ENCODE measurements at places on chromosomes 12 and 14.

DNA sequence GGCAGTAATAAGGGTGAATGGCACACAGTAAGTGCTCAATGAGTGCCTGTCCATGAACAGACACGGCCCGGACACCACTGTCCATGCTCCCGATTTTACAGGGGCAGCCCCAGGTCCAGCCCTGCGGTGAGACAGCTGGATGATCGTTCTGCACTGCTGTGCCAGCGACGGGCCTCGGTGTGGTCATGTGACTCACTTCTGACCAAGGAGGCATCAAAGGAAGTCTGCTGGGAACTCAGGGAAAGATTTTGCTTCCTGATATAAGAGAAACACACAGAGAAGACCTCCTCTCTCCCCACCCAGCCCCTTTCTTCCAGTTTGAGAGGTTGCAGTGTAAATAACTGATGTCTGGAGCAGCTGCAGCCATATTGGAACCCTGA lies 126.6 kb downstream of the SCARB1 start:
- DNase-seq: peak; percentile 71

DNA sequence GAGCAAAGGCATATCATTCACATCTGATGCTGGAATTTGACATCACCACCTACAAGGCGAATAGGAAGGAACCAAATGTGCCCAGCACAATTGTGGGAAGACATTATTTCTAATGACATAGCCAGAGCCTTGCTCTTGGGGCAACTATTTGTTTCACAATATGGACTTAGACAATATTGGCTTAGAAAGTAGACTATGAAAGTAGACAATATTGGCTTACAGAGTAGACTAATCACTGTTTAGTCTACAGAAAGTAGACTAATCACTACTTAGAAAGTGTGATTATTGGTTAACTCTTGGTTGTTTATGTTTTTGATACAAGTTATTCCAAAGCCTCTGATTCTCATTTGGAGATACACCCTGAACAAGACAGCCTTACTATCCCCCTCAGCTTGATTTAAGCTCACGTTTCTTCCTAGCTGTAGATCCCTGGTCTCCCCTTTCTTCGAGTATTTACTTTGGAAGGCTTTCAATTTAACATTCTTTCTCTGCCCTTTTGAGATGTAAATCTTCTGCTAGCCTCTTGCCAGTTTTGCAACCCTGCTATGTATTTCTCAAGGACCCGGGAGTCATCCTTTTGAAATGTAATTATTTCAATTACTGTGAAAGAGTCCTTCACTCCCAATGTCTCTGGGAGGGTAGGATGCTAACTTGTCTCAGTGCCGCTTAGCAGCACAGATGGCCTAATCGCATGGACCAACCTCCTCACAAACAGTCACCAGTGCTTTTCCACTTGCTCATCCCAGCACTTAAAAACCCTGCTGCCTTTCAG lies 843.2 kb downstream of the GALC start:
- DNase-seq: no peak

- DNase-seq: peak; percentile 42
Measured at GRCh38 chr12:70049596-70050360, 193.5 kb upstream of the CNOT2 start.

GRCh38 chr14:86015511-86015910 lies 485.6 kb downstream of the FLRT2 start:
- no peak for DNase-seq

DNA sequence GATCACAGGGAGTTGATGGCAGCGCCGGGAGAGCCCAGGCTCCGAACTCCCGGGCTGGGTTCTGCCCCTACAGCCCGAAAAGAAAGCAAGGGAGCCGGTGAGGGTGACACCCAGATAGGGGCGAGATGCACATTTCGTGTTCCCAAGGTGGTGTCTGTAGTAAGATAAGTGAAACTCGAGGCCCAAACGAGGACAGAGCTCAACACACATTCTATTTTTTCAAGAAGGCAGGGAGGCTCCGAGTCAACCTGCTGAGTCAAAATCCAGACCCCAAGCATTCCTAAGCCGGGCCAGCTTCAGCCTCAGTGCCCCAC lies 24.2 kb upstream of the YY1 start:
- DNase-seq: no peak

GRCh38 chr12:87196321-87196720 lies 832.9 kb downstream of the C12orf50 start:
- no peak for DNase-seq

- no peak for DNase-seq
Measured at GRCh38 chr12:132206046-132206434, 61.8 kb downstream of the NOC4L start.

GRCh38 chr14:49203676-49204075 lies 382.5 kb downstream of the RPS29 start:
- DNase-seq: no peak

GRCh38 chr14:51860825-51861499 lies 550 bp downstream of the GNG2 start:
- DNase-seq: no peak
